ENCODE measurements at places on chromosomes 2 and 18. TPM values are rescaled to one million over a fixed set of nuclear protein-coding genes. Genes with fewer than 3 reads are reported as not detected.

DNA sequence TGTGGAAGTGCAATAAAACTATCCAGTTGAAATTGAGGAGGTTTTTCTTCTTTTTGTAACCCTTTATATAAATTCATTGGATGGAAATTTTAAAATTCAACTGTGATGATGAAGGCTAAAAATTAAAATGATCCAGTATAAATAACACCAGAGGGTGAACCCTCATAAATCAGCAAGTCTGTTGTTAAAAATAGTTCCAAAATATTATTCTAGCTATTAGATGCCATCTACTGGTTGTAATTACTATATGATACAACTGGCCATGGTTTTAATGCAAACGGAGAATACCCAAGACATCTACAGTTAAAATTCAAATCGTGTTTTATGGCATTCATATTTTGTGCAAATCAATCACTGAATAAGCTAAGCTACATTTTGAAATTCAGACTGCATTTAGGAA, 53.8 kb downstream of the TMEM200C start:
- H3K4me3 ChIP-seq: no peak overlapping the region
- H3K36me3 ChIP-seq: no peaks in the 10 kb centered on the region
- no peak for DNase-seq
- H3K4me1 ChIP-seq: no peaks in the 10 kb centered on the region

- H3K27me3 ChIP-seq: no peaks in the 10 kb centered on the region
- peaks cover 43% of the 10 kb centered on the region for H3K4me1 ChIP-seq
- no peak for DNase-seq
- peak overlapping the region; percentile 62 for H3K4me3 ChIP-seq
- peaks cover 27% of the 10 kb centered on the region for H3K36me3 ChIP-seq
Measured at GRCh38 chr2:84965192-84965516, 5.8 kb upstream of the KCMF1 start.

Gene DBI
- 236 TPM for total RNA-seq

Gene ANKRD29
- 0.61 TPM for total RNA-seq

Gene TBR1
- total RNA-seq: 0.09 TPM
